ENCODE measurements at places on chromosomes 16 and 17.

DNA sequence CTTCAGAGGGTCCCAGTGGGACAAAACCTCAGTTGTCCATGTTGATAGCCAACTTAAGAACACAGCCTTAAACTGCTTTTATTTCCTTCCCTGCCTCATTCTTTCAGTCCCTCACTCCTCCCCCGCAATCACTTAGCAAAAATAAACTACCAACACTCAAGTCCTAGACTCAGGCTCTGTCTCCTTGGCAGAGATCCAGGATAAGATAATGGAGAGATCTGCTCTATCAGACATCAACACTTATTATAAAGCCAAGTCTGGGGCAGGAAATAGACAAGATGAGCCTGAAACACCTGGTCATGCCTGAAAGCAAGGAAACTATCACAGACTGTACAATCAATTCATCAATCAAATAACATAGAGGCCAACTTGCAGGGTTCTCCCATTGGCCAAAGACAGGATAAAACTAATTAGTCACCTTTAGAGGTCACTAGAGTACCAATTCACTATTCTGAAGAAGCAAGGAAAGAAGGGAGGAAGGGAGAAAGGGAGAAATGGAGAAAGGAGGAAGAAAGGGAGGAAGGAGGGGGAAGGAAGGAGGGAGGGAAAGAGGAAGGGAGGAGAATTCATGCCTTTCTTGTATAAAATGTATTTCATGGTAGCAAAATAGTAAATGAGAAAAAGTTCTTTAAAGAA lies 15.7 kb downstream of the HYDIN start:
- no peak for DNase-seq

GRCh38 chr16:68445458-68445857 lies 2.9 kb downstream of the SMPD3 start:
- peak; percentile 19 for DNase-seq

DNA sequence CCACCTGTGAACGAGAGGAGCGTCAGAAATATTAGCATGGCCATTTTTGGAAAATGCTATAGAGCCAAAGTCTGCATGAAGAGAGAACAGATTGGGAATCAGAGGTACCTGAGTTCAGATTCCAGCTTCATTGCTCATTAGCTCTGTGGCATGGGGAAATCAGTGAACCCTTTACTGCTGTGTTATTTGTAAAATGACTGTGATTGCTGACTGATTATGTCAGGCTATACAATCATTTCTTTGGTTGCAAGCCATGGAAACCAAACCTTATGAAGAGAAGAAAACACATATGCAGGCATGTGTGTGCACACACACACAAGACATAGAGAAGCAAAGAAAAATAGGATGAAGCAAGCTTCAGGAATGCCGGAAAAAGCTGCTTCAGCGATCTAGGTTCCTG lies 101.4 kb upstream of the HSBP1 start:
- no peak for DNase-seq

- DNase-seq, result no peak
Measured at GRCh38 chr16:23914946-23915530, 79.3 kb downstream of the PRKCB start.

GRCh38 chr16:85825326-85825725 lies 25.8 kb downstream of the COX4I1 start:
- no peak for DNase-seq

DNA sequence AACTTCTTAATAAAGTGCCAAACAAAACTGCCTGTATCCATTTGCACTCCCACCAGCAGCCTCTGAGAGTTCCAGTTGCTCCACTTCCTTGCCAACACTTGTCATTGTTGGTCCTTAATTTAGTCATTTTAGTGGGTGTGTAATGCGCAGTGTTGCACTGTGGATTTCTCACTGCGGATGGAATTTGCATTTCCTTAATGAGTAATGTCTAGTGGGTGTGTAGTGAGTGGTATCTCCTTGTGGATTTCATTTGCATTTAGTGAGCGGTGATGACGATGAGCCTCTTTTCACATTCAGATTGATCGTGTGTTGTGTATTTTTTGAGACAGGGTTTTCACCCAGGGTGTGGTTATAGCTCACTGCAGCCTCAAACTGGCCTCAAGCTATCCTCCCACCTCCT lies 4.1 kb upstream of the MSLN start:
- no peak for DNase-seq

- DNase-seq, result no peak
Measured at GRCh38 chr17:76074390-76075363, at the start of gene GALR2. GALR2 (plus strand) TSS chr17:76074781; CDS start chr17:76074884, 103 bp downstream.

- DNase-seq, result no peak
Measured at GRCh38 chr17:16873174-16874035, 98.5 kb downstream of the TNFRSF13B start.

DNA sequence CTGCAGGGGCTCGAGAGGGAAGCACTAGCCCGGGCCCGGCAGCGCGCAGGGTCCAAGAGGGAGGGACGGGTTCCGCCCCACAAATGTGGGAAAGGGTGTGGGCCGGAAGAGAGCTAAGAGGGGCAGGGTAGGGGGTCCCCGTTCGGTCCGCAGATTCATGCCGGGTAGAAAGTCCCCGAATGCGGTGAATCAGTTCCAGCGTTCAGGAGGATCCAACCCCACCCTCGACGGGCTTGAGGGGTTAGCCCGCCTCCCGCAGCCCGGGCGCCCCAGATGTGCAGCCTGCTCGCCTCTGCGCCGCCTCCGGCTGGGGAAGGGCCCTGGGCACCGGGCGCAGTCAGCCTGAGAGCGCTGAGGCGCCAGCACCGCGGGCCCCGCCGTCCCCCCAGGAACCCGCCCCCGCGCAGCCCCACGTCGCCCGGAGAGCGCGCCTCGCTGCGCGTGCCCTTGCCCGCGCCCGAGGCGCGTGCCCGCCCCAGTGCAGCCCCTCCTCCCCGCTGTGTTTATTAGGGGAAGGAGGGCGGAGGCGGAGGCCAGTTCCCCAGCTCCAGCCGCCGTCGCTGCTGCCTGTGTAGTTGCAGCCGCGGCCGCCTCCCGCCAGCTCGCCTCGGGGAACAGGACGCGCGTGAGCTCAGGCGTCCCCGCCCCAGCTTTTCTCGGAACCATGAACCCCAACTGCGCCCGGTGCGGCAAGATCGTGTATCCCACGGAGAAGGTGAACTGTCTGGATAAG lies at the start of gene LASP1:
TSS of gene LASP1 (plus strand) at position 533 of the 733 bp plus-strand sequence. CDS start at position 665, 132 bp downstream.
- peak; percentile 67 for DNase-seq

- no peak for DNase-seq
Measured at GRCh38 chr17:79044462-79044861, 20.5 kb downstream of the C1QTNF1 start.

GRCh38 chr17:51244041-51244440 lies 15.8 kb downstream of the MBTD1 start:
- DNase-seq, result no peak

DNA sequence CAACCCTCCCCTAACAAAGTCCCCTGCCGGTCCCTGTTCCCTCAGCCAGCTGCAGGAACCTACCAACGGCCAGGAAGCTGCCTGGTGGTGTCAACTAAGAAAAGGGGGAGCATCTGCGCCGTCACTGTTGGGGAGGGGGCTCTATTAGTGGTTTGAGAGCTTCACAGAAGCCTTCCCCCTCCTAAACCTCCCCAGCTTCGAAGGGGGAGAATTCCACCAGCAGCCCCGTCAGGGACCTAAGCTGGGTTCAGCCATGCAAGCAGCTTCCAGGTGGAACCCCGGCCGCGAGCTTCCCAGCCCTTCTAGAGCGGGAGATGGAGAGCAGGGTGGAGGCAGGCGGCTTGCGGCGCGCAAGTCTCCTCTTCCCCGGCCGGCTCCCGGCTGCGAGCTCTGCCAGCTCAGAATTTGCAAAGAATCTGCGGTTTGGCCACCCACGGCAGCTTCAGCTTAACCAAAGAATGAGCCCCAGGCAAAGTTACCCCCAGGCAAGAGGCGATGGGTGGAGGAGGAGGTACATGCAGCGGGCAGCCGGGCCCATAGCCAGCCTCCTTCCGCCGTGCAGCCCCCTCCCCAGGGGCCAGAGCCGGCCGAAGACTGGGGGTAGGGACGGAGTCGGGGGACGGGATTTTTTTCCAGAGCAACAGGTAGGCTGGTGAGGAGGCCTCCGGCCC lies 33.7 kb downstream of the DDX19A start:
- peak; percentile 26 for DNase-seq

- no peak for DNase-seq
Measured at GRCh38 chr16:55478827-55479429, at the start of gene MMP2. MMP2 (plus strand) TSS chr16:55479198; CDS start chr16:55479480, 282 bp downstream.

- no peak for DNase-seq
Measured at GRCh38 chr17:59521465-59522126, 43.8 kb upstream of the DHX40 start.

DNA sequence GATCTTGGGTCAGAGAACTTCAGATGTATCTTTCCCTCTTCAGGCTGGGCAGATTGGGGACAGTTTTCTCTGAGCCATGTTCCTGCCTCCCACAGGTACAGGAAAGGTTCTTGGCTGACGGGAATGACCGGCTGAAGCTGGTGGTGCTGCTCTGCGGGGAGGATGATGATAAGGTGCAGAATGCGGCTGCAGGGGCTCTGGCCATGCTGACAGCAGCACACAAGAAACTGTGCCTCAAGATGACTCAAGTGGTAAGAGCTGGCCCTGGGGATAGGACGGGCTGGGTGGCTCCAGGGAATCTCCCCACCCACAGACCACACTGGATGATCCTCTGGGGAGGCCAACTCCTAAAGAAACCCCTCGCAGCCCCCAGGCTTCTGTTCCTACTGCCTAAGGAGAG lies 10.9 kb downstream of the SLC35G3 start:
- no peak for DNase-seq

DNA sequence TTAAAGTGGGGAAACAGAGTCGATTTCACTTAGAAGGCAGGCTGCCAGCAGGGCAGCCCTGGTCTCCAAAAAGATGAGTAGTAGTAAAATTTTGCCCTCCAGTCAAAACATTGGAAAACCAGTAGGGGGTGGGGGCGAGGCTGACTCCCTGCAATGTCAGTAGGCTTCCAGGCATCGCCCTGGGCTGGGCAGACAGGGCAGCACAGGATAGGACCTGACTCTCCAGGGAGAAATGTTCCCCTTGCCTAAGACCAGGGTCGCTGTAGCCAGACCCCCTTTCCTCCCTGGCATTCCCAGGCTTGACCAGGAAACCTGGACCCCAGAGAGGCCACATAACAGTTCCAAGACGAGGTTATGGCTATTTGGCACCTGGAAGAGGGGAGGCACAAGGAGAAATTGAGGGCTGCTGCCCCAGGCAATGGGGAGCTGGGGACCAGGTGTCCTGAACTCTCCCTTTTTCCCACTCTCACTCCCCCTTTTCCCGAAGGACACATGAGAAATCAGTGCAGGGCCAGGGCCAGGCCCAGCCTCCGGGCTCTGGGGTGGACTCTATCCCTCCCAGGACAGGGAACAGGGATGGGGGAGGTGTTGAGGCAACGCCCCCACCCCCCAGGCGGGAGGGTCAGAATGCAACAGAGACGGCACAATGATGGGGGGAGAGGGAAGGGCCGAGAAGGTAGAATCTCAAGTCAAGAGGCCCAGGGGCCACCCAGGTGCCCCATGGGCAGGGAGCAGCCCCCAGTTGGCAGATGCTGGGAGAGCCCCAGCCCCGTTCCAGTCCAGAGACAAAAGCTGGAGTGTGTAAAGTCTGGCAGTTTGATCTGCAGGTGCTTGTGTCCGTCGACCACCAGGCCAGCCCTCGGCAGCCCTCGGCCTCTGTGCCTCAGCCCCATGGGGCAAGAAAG lies 4.5 kb upstream of the SAMD14 start:
- DNase-seq, result no peak

- no peak for DNase-seq
Measured at GRCh38 chr17:77353684-77354419, 213.1 kb downstream of the SEC14L1 start.

DNA sequence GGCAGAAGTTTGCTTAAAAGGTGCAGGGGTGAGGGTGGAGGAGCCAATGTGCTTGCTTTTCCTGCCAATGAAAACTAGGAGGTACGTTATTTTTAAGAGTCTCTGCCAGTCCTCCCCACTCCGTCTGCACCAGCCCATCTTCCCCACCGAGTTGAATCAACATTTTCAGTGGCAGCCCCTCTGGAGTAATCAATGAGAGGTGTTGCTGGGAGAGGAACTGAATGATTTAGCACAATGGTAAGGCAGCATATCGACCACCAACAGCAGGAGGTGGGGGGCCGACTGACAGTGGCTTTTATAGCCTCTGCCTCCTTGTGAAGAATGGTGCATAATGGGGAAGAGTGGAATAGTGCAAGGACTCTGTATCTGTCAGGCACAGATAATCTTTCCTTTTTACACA lies 1465.0 kb upstream of the GOT2 start:
- no peak for DNase-seq

DNA sequence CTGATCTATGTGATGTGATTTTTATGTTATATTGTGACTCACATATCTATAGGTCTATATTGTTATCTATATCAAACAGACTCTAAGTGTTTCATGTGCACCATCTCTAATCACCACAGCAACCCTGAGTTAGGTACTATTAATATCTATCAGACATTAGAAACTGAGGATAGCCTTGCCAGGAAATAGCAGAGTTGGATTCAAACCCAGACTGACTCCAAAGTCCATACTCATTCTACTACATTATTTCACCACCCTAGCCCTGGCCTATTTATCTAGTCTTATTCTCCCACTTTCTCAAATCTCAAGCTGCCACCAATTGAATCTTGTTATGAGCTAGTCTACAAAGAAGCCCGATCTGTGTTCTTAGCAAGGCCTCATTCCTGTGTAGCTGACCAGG lies 65.4 kb upstream of the GNAO1 start:
- DNase-seq, result no peak

DNA sequence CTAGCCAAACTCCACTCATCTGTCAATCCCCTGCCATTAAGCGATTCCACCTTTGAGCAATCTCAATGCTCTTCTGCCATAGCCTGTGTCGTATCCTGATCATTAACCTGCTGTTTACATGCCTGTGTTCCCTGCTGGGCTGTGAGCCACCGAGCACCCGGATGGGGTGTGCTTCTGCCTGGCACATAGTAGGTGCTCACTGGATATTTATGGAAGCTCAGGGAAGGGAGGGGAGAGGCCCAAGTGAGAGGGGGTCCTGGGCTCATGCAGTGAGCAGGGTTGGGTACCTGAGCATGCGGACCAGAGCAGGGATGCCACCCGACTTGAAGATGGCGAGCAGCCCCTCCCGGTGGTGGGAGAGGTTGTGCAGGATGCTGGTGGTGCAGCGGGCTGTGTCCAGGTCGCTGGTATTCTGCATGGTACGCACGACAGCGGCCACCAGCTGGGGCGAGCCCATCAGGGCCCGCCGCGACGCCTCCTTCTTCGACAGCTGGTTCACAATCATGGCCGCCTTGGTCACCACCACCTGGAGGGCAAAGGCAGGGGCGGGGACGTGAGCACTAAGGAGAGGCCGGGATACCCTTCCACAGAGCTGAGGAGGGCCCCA lies 17.7 kb downstream of the JUP start:
- DNase-seq, result no peak

DNA sequence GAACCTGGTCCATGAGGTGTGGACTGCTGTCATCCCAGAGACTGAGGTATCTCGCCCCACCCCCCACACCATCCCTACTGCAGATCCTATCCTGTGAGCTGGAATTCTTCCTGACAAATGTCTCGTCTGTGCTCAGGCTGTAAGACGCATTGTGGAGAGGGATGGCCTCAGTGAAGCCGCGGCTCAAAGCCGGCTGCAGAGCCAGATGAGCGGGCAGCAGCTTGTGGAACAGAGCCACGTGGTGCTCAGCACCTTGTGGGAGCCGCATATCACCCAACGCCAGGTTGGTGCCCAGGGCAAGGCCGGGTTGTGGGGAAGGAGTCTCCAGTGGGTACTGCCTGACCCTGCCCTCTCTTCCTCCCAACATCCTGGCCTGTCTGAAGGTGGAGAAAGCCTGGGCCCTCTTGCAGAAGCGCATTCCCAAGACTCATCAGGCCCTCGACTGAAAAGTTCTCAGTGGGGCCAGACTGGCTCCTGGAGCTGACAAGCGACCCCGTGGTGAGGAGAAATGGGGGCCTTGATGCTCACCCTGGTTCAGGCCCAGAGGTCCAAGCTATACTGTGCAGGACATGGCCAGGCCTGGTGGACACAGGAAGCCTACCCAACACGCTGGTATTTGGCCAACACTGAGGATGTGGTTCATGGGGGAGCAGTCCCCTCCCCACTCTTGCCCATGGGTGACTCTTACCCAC lies 1.2 kb upstream of the MLX start:
- no peak for DNase-seq
